Lung microvascular endothelial cell (primary cell): ENCODE measurements at places on chromosomes 11 and 22. TPM values are rescaled to one million over a fixed set of nuclear protein-coding genes. Genes with fewer than 3 reads are reported as not detected.

Gene C1QTNF5
- total RNA-seq: 65.6 and 93.1 TPM in 2 replicates

Gene KCNQ1
- under 0.01 TPM in 1 of 2 replicates, not detected in the other for total RNA-seq

Gene CLMP
- total RNA-seq: 0.22 TPM in 1 of 2 replicates, not detected in the other

Gene APOBEC3A
- total RNA-seq: not detected in 2 replicates

GRCh38 chr22:37748659-37749058, 51.8 kb downstream of the TRIOBP start:
- DNase-seq: no peak

DNA sequence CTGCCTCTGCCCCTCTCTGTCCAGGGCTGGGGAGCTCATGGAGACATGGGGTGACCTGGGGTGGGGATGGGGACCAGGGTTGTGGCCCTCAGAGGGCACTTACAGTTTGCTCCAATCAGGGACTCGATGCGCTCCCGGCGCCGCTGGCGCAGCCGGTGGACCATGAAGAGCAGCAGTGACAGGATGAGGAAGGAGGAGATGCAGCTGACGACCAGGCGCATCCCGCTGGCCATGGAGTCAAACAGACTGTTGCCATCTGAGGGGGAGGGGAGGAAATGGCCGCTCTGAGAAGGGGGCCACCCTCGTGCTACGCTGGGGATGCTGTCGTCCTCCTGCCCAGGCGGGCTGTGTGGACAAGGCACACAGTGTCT, 80.5 kb downstream of the DGCR2 start:
- no peak for DNase-seq

- peak; percentile 55 for DNase-seq
These were observed 42.1 kb upstream of the ISX start for GRCh38 chr22:35023692-35024363.

- DNase-seq: no peak
These were observed 7.8 kb upstream of the FANCF start for GRCh38 chr11:22633354-22633902.

- DNase-seq: no peak
These were observed 123.6 kb upstream of the TENM4 start for GRCh38 chr11:79564288-79564925.
